CD4-positive, alpha-beta T cell treated with Interleukin-6 for 4 hours (primary cell): ENCODE measurements at places on chromosomes 5 and 9.

- no peak for DNase-seq
Observed at GRCh38 chr5:95667061-95667618, 15.7 kb downstream of the SPATA9 start.

DNA sequence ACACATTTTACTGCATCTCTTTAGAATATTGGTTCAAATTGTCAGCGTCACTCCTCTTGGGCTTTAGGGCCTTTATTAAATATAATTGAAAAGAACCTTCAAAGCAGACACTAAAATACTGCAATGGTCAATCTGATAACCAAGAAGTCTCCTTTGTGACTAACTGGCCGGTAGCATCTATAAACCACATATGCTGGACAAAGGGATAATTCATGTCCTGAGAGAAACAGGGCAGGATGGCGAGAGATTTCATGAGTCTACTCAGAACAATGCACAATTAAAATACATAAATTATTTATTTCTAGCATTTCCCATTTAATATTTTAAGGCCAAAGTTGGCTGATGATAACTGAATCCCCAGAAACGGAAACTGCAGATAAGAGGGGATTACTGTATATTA lies 1083.4 kb upstream of the CDH18 start:
- no peak for DNase-seq

- DNase-seq, result no peak
Observed at GRCh38 chr5:114101153-114101552, 260.7 kb upstream of the KCNN2 start.

DNA sequence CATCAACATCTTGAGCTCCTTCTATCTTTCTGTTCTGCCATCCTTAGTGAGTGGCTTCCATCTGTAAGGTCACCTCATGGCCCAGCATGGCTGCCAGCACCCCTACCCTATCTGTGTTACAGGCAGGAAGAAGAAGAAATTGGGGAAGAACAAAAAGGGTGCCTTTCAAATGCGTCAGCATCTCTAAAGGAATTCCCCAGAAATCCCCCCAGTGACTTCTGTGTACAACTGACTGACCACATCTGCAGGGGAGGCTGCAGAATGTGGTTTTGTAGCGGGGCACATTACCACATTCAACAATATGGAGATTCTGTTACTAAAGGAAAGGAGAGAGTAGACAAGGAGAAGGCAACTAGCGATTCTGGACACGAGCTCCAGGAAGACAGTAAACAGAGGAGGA lies 40.1 kb downstream of the ALG2 start:
- no peak for DNase-seq
